ENCODE measurements at places on chromosomes 16 and 17. TPM values are rescaled to one million over a fixed set of nuclear protein-coding genes. Genes with fewer than 3 reads are reported as not detected.

The GABARAP gene
- 411 TPM for total RNA-seq

The TPSD1 gene
- not detected for total RNA-seq

The KRT39 gene
- not detected for total RNA-seq

The KRTAP4-3 gene
- total RNA-seq, result not detected

The CACNG5 gene
- total RNA-seq, result 6.6 TPM

The CSH1 gene
- total RNA-seq, result not detected

The AGRP gene
- not detected for total RNA-seq

The PIPOX gene
- 7.4 TPM for total RNA-seq

The USP6 gene
- total RNA-seq, result 0.21 TPM

The KRT27 gene
- not detected for total RNA-seq

The TLCD3A gene
- not detected for total RNA-seq

The SALL1 gene
- total RNA-seq, result 56.0 TPM

The NPIPA5 gene
- not detected for total RNA-seq

The MAF gene
- 11.0 TPM for total RNA-seq

The CCL8 gene
- total RNA-seq, result not detected

The RHBDL1 gene
- 2.0 TPM for total RNA-seq

The KRTAP4-4 gene
- total RNA-seq, result not detected
